Spleen (tissue), 13 donors: ENCODE measurements at places on chromosomes 3 and 15. TPM values are rescaled to one million over a fixed set of nuclear protein-coding genes. Genes with fewer than 3 reads are reported as not detected.

Gene PCSK6
- polyA plus RNA-seq, result 39.8 TPM

Gene CCDC9B
- polyA plus RNA-seq, result 2.2 TPM

GRCh38 chr15:57122080-57122840, 203.8 kb downstream of the TCF12 start:
- no peak overlapping the region for H3K27ac ChIP-seq
- H3K36me3 ChIP-seq, result peaks cover 7% of the 10 kb centered on the region
- no peaks in the 10 kb centered on the region for H3K27me3 ChIP-seq
- no peak for DNase-seq

- H3K4me1 ChIP-seq, result no peaks in the 10 kb centered on the region
- DNase-seq, result no peak
- H3K27me3 ChIP-seq, result no peaks in the 10 kb centered on the region
- H3K27ac ChIP-seq, result no peak overlapping the region
Observed at GRCh38 chr15:39819533-39819932, 36.9 kb upstream of the FSIP1 start.

GRCh38 chr15:70244978-70245542, 147.3 kb upstream of the TLE3 start:
- H3K4me3 ChIP-seq, result no peak overlapping the region
- H3K36me3 ChIP-seq, result no peaks in the 10 kb centered on the region
- no peak overlapping the region for H3K27ac ChIP-seq
- no peaks in the 10 kb centered on the region for H3K27me3 ChIP-seq
- DNase-seq, result no peak

GRCh38 chr15:27062951-27063350, 92.0 kb downstream of the GABRG3 start:
- H3K4me1 ChIP-seq, result no peaks in the 10 kb centered on the region
- H3K27me3 ChIP-seq, result no peaks in the 10 kb centered on the region
- H3K27ac ChIP-seq, result no peak overlapping the region
- DNase-seq, result no peak
- H3K36me3 ChIP-seq, result no peaks in the 10 kb centered on the region

GRCh38 chr3:11717768-11718636, 74.3 kb upstream of the VGLL4 start:
- no peak for DNase-seq
- H3K36me3 ChIP-seq, result no peaks in the 10 kb centered on the region

GRCh38 chr3:107962946-107963345, 127.9 kb downstream of the CD47 start:
- H3K36me3 ChIP-seq, result no peaks in the 10 kb centered on the region
- no peak overlapping the region for H3K4me3 ChIP-seq
- H3K4me1 ChIP-seq, result peaks cover 16% of the 10 kb centered on the region
- H3K27me3 ChIP-seq, result no peaks in the 10 kb centered on the region
